ENCODE measurements at places on chromosomes 13 and 19.

DNA sequence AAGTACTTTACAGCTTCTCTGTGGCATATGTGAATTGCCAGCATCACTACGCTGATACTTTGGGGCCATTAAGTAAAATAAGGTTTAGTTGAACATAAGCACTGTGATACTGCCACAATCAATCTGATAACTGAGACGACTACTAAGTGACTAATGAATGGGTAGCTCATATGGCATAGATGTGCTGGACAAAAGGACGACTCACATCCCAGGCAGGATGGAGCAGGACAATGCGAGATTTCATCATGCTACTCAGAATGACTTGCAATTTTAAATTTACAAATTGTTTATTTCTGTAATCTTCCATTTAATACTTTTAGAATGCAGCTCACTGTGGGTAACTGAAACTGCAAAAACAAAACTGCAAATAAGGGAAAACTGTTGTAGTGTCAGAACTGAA is 13.6 kb downstream of the CCDC122 start:
- DNase-seq = no peak

DNA sequence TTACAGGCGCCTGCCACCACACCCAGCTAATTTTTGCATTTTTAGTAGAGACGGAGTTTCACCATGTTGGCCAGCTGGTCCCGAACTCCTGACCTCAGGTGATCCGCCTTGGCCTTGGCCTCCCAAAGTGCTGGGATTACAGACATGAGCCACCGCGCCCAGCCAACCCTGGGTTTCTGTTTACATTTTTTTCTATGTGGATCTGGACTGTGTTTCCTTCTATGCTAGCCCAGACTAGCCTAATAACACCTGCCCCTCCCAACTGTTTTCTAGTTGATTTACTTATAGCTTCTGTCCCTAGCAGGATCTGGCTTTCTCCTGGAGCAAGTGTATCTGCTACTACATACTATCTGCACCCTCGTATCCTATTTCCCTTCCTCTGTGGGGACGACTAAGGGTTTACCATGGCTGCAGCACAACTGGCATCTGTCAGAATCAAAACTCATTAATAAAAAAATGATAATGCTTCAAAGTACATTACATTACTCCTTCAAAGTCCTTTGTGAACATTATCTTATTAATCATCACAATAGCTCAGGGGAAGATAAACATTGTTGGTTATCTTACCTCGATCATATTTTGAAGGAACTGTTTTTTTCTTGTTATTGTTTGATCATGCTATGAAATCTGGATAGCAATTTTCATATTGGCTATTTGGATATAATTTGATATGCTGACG is 228.3 kb downstream of the KLF5 start:
- no peak for DNase-seq

- no peak for DNase-seq
Measured at GRCh38 chr19:383922-384798, 24.8 kb downstream of the C2CD4C start.

DNA sequence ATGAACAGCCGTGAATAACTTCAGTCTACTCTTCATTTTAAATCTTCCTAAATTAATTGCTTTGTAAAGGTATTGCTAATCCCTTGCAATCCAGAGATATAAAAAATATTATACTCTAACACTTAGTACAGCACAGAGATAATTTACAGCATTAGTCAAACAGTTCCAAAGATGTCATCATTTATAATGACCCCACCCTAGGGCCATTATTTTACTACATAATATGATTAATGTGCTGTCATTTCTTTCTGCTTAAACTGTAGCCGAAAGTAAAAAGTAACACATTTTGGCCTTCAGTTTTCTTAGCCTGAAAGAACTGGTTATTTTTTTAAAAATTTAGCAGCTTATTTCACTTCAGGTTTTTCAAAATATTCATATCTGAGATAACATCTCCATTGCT is 256.3 kb upstream of the RFC3 start:
- DNase-seq = no peak

DNA sequence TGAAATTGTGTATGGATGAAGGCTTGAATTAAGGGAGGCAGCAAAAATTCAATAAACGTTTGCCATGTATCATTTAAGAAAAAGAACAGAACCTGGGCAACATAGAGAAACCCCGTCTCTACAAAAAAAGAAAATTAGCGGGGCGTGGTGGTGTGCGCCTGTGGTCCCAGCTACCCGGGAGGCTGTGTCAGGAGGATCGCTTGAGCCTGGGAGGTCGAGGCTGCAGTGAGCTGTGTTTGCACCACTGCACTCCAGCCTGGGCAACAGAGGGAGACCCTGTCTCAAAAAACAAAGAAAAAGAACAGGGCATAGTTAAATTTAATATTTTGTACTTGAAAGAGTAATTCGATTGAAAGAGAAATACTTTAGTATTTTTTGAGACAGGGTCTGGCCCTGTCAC is 1.4 kb downstream of the UBA2 start:
- DNase-seq = no peak

DNA sequence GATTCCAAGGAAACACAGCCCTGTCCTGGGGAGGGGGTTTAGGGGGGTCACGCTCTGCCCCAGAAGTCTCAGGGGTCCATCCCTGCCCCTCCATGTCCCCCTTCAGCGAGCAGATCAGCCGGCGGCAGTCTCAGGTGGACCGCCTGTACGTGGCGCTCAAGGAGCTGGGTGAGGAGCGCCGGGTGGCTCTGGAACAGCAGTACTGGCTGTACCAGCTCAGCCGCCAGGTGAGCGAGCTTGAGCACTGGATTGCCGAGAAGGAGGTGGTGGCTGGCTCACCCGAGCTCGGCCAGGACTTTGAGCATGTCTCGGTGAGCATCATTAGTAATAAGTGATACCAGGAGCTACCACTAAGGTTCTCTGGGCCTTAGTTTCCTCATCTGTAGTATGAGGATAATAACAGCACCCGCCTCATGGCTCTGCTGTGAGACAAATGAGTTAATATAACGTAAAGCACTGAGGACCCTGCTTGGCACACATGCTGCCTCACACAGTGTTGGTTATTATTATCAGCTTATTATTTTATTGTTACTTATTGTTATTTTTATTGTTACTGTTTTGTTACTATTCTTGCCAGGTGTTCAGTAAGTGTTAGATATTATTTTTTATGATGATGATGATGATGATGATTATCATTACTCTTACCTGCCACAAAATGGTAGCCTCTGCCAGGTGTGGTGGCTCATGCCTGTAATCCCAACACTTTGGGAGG is 20.5 kb upstream of the SHKBP1 start:
- no peak for DNase-seq

DNA sequence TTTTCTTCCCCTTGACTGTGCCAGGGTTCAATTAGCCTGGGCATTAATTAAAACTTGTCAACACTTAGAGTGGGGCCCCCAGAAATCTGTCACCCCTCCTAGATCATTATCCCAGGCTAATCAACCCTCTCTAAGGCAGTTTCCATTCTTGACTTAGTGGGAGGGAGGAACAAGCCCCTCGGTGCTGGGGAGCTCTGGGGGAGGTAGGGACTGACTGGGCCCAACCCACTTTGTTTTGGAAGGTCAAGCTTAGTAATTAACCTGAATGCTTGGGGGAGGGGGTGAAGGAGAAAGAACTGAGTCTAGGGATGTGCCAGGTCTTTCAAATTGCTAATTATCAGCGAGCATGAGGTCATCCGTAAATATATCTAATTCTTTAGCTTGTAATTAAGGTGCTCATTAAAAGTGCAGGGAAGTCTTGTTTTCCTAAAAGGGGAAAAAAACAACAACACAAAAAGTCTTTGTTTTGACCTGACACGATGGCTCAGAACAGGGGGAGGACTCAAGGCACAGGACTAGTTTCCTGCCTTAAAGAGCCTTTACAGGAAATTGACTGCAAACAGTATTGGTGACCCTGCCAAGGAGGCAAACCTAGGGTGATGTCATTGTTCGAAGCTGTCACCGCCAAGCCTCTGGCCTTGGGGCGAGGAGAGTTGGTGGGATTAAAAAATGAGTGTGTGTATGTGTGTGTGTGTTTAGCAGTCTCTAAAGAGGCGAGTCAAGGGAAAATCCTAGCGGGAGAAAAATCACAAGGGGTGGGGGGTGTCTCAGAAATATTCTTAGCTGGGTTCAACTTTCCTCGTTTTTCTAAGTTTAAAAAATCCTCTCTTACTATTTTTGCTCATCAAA is 19.4 kb downstream of the ACTN4 start:
- DNase-seq = peak; percentile 83

DNA sequence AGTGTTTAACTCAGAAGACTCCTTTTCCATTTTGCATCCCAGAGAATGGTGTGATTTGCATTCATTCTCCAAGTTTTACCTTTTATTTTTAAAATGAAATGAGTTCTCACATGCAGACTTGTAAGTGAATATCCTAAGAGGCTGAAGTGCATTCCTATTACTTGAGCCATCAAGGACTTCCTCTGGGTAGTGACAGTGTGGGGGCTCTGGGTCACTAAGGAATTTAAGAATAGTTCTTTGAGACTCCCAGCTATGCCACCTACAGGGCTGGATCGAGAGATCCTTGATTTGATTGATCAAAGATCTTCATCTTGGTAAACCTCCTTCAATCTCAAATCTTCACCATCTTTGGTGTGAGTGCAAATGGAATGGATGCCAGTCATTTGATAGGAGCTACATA is 36.3 kb upstream of the SLC10A2 start:
- DNase-seq = no peak

DNA sequence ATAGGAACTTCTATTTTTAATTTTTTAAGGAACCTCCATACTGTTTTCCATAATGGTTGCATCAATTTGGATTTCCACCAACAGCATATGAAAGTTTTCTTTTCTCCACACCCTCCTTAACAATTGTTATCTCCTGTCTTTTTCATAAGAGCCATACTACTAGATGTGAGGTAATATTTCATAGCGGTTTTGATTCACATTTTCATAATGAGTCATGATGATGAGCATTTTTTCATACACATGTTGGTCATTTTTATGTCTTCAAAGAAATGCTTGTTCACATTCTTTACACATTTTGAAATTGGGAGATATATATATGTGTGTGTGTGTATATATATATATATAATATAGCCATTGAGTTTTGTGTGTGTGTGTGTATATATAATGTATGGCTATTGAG is 420.3 kb upstream of the PCDH9 start:
- DNase-seq = no peak

DNA sequence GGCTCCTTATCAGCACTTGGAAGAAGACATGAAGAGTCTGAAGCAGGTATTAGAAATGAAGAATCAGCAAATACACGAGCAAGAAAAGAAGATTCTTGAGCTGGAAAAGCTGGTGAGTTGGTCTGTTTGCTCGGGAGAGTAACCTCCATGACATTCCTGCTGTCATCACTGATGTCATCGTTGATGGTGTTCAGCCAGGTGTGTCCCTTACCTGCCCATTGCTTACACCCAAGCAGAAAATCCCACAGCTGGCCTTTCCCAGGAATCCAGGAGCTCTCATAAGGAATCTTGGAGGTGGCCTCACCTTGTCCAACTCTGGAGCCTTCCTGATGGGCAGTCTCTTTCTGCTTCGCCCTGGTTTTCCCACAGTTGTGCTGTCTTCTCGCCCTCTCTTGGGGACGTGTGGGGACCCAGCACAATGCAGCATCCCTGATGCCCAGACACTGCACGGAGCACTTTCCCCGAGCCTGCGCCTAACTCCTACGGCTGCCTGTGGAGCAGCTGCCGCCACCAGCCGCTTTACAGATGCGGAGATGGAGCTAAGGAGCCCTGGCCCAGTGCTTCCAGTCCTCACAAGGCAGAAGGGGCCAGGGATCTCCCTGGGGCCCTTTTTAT is 97.0 kb downstream of the SLC7A1 start:
- no peak for DNase-seq

- no peak for DNase-seq
Measured at GRCh38 chr13:55705971-55706370, 1434.7 kb upstream of the PRR20A start.

DNA sequence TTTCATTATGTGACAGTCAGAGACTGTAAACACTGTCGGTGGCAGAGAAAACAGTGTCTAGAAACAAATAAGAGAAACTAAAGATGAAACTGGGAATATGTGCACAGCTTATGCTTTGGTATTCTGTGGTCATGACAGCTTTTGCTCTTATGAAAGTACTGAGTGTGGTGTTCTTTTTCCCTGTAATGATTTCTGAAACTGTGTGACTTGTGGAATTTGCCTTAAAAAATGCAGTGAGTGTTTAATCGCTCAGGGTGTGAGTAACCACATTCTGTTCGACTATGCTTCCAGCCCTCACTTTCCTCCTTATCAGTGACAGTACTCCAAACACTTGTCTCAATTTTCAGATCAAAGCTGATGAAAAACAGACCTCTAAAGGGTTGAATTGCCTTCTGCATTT is 66.9 kb upstream of the DIAPH3 start:
- no peak for DNase-seq

- DNase-seq = no peak
Measured at GRCh38 chr19:46759206-46759605, 13.0 kb upstream of the STRN4 start.

DNA sequence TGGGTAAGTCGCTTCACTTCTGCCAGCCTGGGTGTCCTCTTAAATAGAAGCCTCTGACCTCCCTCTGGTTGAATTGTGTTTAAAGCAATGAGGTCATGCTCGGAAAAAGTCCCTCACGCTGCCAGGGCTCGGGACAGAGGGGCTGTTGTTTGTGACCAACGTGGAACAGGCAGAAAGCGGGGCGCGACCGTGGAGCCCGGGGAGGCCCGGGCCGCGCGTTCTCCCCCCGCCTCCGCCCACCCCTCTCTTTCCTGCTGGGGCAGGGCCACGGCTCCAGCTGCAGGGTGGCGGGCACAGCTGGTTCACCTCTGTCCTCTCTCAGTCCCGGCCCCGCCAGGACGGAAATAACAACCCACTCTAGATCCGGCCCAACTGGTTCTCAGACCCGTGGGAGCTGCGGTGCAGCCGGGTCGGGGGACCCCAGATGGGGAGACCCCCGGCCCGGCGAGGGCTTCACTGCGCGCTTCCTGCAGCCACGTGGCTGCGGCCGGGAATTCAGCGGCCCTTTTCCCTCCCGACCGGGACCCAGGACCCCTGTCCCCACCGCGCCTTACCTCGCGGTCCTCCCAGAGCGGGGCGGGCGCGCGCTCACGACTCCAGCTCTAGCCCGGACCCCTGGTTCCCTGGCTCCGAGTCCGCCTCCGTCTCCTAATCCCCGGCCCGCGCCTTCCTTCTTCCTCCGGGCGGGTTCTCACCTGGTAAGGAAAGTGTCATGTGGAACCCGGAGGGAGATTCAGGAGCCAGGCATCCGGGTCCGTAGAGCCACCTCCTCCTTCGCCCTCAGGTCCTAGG is 1.9 kb downstream of the CDC42EP5 start:
- DNase-seq = peak; percentile 75

GRCh38 chr13:96450326-96451020 is 360.6 kb downstream of the HS6ST3 start:
- DNase-seq = no peak
